Right renal pelvis (tissue), 4 donors: ENCODE measurements at places on chromosomes 6 and 20. TPM values are rescaled to one million over a fixed set of nuclear protein-coding genes. Genes with fewer than 3 reads are reported as not detected.

DNA sequence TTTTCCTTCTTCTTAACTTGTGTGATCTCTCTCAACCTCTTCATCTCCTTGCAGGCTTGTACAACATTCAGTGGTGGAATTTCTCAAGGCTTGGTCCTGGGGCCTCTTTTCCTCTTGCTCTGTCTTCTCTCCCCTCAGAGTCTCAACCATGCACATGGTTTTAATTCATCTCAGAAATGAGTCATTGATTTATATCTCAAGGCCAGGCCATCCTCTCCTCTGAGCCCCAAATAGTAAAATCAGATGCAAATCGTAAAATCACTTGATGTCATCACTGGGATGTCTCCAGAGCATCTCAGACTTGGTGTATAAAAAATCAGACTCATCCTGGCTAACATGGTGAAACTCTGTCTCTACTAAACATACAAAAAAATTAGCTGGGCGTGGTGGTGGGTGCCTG, 85.0 kb downstream of the FNDC1 start:
- DNase-seq = no peak

Gene KCNB1
- 0.39 TPM for polyA plus RNA-seq

Gene MTO1
- polyA plus RNA-seq = 33.0 TPM

- DNase-seq = no peak
These were observed 20.1 kb upstream of the FAM209A start for GRCh38 chr20:56504373-56505005.

- DNase-seq = no peak
These were observed 32.4 kb upstream of the CAP2 start for GRCh38 chr6:17361013-17361412.

- DNase-seq = no peak
These were observed 9.2 kb downstream of the FOXS1 start for GRCh38 chr20:31835977-31836852.

DNA sequence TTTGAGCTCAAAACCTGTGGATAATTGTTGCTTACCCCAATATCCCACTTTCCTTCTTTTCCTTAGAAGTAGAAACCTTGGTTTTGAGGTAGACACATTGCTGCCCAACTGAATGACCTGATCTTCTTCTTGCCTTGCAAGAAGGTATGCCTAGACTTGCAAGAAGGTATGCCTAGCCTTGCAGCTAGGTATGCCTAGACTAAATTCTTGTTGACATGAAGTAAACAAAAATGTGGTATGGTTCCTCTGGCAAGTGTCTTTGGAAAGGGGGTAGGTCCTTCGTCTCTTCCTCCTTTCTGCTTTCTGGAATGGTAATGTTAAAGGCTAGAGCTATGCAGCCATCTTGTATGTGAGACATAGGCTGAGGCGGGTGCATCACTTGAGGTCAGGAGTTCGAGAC, 129.2 kb downstream of the GMPR start:
- DNase-seq = no peak

DNA sequence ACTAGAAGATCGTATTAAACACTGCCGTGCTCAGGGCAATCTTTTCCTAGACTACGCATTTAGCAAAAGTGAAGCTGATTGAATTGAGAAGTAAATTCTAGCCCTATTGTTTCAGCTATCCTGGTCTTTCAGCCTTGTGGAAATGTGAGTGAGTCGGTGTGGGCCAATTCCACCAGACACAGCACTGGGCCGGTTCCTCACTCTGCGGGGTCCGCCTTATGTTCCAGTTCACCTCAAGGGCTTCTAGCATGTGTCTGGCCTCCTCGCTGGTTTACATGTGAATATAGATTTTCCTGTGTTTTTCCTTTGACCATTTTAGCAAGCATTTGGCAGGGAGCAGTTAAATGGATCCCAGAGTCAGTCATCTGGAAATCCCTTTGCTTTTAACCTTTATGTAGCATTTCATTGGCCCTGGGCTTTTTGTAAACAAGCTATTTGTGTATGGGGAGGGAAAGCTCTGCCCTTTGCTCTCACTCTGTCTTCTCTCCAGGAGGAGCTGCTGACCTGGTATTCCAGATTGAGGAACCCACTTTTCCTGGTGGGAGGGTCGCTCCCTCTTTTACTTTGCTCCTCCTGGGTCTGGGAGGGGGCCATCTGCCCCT, 12.4 kb upstream of the GTSF1L start:
- no peak for DNase-seq

DNA sequence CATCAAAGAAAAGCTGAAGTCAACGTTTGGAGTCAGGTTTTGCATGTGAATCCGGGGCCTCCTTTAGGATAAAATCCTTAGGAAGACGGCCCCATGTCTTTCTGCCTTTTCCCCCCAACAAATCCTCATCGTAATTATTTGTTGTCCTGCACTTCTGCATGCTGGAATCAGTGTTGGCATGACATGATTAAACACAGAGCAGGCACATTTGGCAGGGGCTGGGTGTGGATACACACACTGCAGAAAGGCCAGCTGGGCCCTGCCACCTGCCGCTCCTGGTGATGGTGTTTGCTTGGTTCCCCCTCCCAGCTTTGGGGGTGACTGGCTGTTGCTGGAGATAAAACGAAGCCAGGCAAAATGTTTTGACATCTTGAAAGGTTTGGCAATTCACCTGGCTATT, 46.3 kb upstream of the FOXA2 start:
- DNase-seq = no peak

GRCh38 chr6:159311618-159312017, 142.4 kb downstream of the FNDC1 start:
- no peak for DNase-seq

Gene CST4
- not detected for polyA plus RNA-seq

- no peak for DNase-seq
These were observed 85.4 kb upstream of the PRSS16 start for GRCh38 chr6:27161946-27162603.

DNA sequence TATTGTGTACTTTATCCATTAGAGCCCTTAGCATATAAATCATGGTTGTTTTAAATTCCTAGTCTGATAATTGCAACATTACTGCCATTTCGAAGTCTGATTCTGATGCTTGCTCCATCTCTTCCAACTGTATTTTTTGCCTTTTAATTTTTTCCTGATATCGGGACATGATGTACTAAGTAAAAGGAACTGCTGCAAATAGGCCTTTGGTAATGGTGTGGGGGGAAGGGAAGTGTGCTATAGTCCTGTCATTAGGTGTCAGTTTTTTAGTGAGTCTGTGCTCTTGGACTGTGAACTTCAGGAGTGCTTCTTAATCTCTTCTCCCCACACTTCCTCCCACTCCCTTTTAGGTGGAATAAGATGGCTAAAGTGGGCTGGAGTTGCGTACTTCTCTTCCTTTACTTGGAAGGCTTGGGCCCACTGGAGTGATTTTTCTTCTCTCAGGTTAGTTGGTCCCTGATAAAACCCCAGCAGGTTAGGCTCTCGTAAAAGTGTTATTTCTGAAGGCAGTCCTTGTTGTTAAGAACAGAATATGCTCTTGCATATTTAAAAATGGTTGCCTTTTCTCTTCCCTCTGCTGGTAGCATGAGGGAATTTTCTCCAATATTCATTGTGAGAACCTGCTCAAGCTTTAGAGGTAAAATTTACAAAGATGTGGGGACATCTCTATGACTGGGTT, 18.1 kb downstream of the STXBP5 start:
- DNase-seq = no peak

Gene GRIK2
- polyA plus RNA-seq = 13.4 TPM

Gene IMPG1
- polyA plus RNA-seq = 1.8 TPM

Gene SMOC2
- 23.5 TPM for polyA plus RNA-seq

DNA sequence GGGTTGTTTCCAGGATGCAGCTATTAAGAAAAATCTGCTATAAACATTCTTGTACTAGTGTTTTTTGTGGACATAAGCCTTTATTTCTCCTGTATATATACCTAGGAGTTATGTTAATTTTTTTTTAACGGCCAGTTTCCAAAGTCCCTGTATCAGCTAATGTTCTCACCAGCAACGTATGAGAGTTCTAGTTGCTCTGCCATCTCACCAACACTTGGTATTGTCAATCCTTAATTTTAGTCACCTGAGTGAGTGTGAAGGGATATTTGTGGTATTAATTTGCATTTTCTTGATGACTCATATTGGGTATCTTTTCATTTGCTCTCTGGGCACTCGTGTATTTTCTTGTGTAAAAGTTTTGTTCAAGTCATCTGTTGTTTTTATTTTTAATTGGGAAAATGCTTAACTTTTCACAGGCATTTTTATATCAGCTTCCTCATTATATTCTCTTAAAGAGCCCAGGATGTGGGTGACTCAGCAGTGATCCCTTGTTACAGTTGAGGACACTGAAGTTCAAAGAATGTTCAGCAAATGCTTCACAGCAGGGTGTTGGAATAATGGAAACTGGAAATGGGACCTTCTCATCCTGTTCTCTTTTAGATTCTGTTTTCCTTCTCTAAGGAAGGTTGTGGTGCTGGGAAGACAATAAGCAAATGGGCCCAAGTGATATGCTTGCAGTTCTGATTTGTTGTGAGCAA, 211.7 kb upstream of the PRND start:
- DNase-seq = no peak

DNA sequence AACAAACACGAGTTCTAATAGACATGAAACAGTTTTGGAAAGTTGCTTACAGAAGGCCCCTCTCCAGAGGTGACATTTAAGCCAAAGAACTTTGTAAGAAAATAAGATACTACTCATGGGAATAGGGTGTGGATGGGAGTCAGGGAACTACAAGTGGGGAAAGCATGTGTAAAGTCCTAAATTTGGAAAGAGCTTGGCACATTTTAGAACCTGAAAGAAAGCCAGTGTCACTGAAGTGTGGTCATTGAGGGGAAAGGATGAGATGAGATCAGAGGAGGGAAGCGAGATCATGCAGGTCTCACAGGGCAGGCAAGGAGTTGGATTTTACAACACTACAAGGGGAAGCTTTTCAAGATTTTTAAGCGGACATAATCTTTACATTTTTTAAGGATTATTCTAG, 38.0 kb downstream of the VGLL2 start:
- DNase-seq = no peak

Gene ID4
- polyA plus RNA-seq = 153 TPM

- DNase-seq = no peak
These were observed 672.4 kb downstream of the HTR1B start for GRCh38 chr6:76790881-76791280.

DNA sequence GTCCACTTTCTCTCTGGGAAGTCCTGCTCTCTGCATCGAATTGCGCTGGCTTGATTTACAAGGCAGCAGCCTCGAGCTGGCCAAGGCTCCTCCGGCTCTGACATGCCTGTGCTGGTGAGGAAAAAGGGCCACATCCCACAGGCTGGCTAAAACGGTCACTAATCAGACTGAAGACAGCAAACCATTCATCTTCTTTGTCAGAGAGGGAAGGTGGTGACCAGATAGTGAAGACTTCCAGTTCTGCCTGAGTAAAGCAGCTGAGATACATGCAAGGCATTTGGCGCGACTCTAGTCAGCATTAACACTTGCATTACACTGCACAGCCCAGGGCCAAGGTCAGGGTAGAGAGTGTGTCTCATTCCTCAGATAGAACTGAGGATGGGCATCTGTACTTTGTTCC, 203.2 kb upstream of the MAP3K7 start:
- peak; percentile 7 for DNase-seq

- no peak for DNase-seq
These were observed 216.8 kb upstream of the CDYL start for GRCh38 chr6:4559281-4559875.

GRCh38 chr6:117034971-117035370, 157.9 kb downstream of the RFX6 start:
- DNase-seq = no peak

Gene MTCH1
- polyA plus RNA-seq = 193 TPM

Gene TAPBP
- 36.3 TPM for polyA plus RNA-seq

GRCh38 chr6:85824329-85824728, 181.6 kb upstream of the SYNCRIP start:
- DNase-seq = no peak

DNA sequence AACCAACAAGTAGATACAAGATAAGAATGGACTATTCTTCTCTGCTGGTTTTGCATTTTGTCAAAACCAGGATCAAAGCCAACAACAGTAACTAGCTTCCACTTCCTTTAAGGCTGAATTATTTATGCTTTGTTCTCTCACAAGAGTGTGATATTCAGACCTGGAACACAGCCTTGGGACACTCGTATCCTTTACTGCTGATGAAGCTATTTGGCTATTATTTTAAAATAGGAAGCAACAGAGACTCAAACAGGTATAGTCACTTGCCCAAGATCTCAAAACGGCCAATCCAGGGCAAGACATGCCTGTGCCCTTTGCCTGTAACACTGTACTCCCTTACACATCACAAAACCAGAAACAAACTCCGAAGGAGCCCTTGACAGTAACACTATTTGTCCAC, 19.9 kb downstream of the SPTLC3 start:
- DNase-seq = no peak

DNA sequence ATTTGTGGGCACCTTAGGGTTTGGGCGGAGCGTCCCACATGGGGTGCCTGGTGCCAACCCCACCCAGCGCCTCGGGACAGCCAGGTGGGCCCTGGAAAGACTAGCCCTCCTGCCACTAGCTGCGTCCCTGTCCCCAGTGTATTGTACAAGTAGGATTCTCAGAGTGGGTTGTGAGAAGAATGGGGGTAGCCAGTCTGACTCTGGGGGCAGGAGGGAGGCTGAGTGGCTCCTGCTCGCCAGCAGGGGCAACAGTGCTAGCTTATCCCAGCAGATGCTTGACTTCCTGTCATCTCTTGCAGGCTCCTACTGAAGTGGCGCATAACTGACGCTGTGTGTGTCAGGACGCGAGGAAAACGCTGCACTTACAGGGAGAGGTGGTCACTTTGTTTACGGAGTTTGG, 9.3 kb downstream of the PSMA7 start:
- DNase-seq = no peak

DNA sequence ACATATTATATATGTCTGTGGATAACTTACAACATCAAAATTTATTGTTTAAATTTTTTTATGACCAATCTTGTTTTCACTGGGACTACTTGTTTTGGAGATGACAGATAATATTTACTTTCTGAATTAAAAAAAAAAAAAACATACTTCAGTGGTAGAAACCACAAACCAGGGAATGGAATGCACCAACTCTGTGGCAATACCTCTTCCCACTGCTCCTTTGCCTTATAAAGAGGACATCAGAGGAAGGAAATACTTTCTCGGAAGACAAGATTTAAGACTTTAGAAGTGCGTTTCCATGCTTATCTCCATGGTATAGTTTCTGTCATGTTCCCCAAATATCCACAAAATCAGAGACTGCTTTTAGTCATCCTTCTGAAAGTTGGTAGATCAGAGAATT, 1241.1 kb upstream of the EYS start:
- DNase-seq = no peak

GRCh38 chr6:116667623-116668022, 943 bp downstream of the ZUP1 start:
- DNase-seq = no peak
